ENCODE measurements at places on chromosomes 7 and 10.

GRCh38 chr10:124802313-124802675, 675 bp downstream of the ABRAXAS2 start:
- no peak for DNase-seq

GRCh38 chr7:103687951-103688350, 241.9 kb upstream of the SLC26A5 start:
- peak; percentile 67 for DNase-seq

DNA sequence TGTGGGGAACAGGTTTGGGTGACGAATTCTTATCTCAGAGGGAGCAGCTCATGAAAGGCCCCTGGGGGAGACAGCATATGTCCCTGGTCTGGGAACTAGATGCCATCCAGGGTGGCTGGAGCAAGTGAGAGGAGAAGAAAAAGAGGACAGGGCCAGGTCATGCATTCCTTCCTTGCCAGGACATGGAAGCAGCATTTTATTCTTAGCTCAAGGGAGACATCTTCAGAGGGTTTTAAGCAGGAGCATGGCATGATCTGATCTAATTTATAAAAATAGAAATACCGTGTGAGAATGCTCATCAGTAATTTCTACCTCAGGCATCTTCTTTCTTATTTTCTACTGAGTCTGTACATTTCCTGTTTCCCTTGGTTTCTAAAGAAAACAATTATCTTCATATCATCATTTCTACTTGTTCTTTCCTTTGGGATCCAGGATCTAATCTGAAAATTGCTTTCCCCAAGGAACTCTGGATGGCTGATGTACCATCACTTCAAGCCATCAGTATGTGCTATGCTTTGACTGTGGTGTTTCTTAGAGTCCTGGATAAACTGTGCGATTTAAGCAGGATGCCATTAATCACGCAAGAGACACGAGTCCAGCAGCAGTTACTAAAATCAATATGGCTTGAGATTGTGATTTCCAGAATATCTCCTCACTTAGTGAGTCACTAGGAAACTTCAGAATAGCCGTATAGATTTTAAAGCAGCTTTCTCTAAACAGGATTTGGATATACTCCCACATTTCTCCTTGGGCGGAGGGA, 386.2 kb downstream of the GALNT17 start:
- no peak for DNase-seq

GRCh38 chr10:36256166-36256565, 614.1 kb upstream of the FZD8 start:
- DNase-seq, result peak; percentile 2

DNA sequence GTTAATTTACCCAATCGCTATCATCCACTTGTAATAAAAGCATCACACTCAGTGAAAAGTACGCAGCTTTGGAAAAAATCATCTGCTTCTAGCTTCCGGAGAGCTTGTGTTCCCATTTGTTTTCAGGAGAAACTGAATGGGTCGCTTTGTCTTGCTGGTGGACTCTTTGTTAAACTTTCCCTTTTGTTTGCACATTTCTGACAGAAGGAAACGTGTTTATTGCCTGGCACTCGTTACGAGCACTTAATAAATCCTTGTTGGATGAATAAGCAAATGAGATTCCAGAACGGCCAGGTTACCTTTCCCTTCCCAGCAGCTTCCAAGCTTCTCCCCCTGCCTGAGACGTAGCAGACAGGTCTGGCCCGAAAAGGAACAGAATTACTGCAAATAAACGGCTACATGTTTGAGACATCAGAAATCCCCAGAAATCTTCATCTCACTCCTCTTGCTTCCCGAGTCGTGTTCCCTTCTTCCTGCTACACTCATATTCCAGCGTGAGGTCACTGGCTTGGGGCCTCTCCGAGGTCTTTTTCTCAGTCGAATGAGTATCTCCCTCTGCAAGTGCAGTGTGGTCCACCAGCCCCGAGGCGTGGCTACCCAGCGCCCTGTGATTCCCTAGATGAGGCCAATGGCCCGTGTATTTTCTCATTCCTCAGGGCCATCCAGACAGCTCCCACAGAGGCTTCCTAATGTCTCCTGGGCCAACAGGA, 167.2 kb downstream of the FRMD4A start:
- peak; percentile 39 for DNase-seq

DNA sequence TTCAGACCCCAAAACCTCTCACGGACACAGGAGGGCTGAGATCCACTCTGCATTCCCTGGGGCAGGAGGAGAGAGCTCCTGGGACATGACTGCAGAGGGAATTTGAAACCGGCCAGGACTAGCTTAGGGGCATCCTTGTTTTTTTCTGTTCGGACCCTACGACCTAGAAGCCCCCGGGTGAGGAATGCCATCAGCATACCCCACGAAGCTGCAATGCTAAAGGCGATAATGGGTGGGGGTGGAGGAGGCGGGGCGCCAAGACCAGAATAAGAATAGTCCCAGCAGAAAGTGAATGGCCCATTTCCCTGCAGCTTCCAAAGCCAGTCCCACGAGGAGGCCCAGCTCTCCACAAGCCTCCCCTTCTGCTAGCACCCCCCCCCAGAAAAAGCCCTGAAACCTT, 4.0 kb downstream of the PDGFA start:
- DNase-seq, result no peak

DNA sequence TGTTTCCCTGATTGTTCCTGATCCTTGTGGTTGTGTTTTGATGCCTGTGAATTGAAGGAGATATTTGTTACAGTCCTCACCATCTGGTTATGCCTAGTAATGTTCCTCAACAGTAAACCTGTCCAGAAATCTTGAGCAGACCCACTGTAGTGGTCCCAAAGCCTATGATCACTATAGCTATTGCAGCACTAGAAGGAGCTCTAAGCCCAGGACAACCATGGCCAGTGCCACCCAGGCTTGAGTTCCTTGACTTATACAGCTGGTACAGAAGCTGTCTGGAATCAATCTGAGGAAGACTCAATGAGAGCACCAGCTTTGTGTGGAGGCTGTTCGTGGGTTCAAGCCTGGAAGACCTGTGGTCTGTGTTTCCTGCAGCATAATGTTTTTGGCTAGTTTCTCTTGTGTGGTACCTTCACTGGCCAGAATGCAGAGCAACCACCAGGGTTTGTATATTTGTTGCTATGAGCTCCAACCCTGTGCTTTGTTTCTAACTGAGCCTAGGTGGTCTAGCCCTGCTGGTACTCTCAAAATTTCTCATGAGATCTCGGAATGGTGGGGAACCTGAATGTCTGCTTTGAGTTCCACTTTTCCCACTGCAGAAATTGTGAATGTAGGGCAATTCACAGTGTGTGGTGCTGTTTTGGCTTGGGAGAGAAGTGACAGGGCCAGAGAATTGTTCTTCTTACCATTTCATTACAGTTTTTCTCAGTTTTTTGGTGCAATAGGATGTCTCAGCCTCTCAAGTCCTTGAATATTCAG, 355.2 kb downstream of the SUGCT start:
- no peak for DNase-seq

- DNase-seq, result no peak
Measured at GRCh38 chr7:151896486-151896885, 19.6 kb upstream of the PRKAG2 start.

DNA sequence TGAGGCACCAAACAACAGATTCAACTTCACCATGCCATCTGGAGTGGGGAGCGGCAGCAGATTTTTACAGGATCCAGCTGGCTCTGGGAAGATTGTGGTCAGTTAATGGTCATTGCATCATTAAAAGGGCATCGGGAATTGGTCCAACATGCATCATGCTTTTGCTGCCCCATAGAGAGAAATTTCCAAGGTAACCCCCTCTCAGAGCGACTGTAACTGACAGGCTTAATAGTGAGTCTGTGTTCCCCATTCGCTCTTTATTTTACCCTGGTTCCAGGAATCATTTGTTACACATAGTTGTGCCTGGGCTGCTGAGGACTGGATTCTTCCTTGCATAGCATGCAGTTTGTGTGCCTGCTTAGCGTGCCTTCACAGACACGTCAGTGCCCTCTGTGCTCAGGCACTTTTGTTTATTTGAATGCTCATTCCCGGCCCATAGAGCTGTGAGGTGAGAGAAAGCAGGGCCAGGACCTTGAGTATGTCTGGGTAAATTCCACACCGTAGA, 49.9 kb downstream of the CDHR3 start:
- no peak for DNase-seq

GRCh38 chr10:99161165-99161564, 74.5 kb downstream of the HPSE2 start:
- no peak for DNase-seq

- no peak for DNase-seq
Measured at GRCh38 chr7:112407261-112407660, 43.0 kb upstream of the IFRD1 start.

DNA sequence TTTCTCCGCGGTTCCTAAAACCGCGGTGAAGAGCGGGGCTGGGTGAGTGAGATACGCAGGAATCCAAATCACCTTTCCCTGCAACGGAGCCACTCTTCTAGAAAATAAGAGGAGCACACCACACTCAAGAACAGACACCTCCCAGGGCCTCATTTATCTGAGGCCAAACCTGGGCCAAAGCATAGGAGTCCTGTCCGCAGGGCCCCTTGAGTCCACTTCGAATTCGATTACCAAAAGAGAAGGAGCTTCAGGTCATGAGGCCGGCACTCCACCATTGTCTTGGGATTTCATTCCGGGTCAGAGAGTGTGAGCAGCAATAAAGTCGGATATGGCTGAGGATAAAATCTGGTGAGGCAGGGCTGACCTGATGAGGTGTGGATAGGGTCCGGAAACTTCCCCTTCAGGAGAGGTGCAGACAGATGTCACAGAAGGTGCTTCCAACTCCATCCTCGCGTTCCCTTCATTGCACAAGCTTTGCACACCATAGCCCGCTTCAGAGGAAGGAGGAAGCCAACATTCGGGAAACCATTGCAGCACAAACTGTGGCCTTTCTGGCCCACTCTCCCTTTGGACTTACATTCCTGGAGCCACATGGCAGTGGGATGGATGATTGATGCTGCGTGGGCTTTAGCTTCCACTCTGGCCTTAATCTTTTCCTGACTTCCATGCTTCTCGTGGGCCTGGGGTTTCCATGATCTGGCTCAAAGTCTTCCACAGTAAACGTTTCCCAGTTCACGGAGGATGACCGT, 27.2 kb upstream of the ZNF273 start:
- no peak for DNase-seq

GRCh38 chr10:44843484-44843883, 67.7 kb upstream of the TMEM72 start:
- no peak for DNase-seq

GRCh38 chr7:2800931-2801688, 43.0 kb downstream of the GNA12 start:
- no peak for DNase-seq

Measured in NCI-H1105 treated with DMSO at 0.1 percent for 48 hours (cell line).